Cardiac atrium fibroblast (primary cell): ENCODE measurements at places on chromosomes 5 and 9. TPM values are rescaled to one million over a fixed set of nuclear protein-coding genes. Genes with fewer than 3 reads are reported as not detected.

The MCC gene
- 37.4 and 59.5 TPM in 2 replicates for total RNA-seq

The DCTN3 gene
- 101 and 107 TPM in 2 replicates for total RNA-seq

The CAMK2A gene
- not detected in 2 replicates for total RNA-seq

The VCAN gene
- 696 and 976 TPM in 2 replicates for total RNA-seq

The PNPLA7 gene
- 0.81 and 0.90 TPM in 2 replicates for total RNA-seq

The FGFR4 gene
- total RNA-seq, result 16.4 and 19.8 TPM in 2 replicates

The NACC2 gene
- 34.7 and 35.7 TPM in 2 replicates for total RNA-seq

The ADGRD2 gene
- not detected in 2 replicates for total RNA-seq

The DRD1 gene
- not detected in 2 replicates for total RNA-seq

The PCSK1 gene
- 0.18 and 1.1 TPM in 2 replicates for total RNA-seq

The GGTA1 gene
- total RNA-seq, result 0.65 TPM in 1 of 2 replicates, not detected in the other

The INSL6 gene
- not detected in 2 replicates for total RNA-seq

The MEIKIN gene
- not detected in 2 replicates for total RNA-seq

The PCDHA7 gene
- 0.16 and 0.72 TPM in 2 replicates for total RNA-seq

The BAAT gene
- 0.16 TPM in 1 of 2 replicates, not detected in the other for total RNA-seq

The PIP5K1B gene
- not detected in 2 replicates for total RNA-seq

The SIGMAR1 gene
- total RNA-seq, result 81.8 and 109 TPM in 2 replicates

The GRIN1 gene
- total RNA-seq, result not detected in 2 replicates

The PDE6A gene
- total RNA-seq, result not detected in 2 replicates

The CD14 gene
- total RNA-seq, result 1.1 and 14.7 TPM in 2 replicates

The IFNB1 gene
- not detected in 2 replicates for total RNA-seq

The GABRA6 gene
- not detected in 2 replicates for total RNA-seq

The IGFBPL1 gene
- not detected in 2 replicates for total RNA-seq

The GCNT1 gene
- total RNA-seq, result 7.9 and 15.6 TPM in 2 replicates

The INSL4 gene
- total RNA-seq, result not detected in 2 replicates

The NNT gene
- 35.4 and 52.7 TPM in 2 replicates for total RNA-seq

The MIER3 gene
- 12.1 and 52.8 TPM in 2 replicates for total RNA-seq

The C9orf40 gene
- total RNA-seq, result 3.4 and 5.5 TPM in 2 replicates

The MELK gene
- 12.5 and 15.6 TPM in 2 replicates for total RNA-seq

The ADAMTS16 gene
- total RNA-seq, result not detected in 2 replicates
